ENCODE measurements at places on chromosomes 7 and 10.

- DNase-seq = no peak
Observed at GRCh38 chr10:60524541-60524940, 134.9 kb upstream of the ANK3 start.

DNA sequence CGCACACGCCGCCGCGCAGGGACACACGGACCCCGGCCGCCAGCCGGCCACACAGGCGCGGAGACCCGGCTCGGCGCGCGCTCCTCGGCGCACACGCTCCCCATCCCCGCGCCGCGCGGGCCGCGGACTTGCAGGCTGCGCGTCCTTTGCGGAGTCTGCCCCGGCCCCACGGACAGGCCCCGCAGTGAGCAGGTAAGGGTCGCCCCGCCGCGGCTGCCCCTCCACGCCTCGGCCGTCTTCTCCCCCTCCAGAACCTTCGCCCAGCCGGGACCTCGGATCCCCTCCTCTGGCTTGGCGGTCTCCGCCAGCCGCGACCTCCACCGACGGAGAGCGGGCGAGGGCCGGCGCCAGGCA, 356 bp downstream of the ADCYAP1R1 start:
- no peak for DNase-seq

DNA sequence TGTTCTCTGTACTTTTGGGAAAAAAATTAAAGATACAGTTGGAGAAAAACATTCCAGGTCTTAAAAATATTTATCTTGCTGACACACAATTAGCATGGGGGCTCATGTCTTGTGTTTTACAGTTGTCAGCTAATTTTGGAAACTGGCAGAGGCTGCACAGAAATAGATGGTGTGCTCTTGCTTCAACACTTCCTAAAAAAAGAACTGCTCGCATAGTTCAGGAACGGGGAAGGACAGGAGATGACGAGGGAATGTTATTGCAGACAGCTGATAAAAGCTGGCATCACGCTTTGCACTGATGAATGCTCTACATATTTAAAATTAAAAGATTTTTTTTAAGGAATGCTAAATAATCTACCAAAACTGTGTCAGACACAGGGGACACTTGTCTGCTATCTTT, 103.5 kb upstream of the CELF2 start:
- no peak for DNase-seq

- no peak for DNase-seq
Observed at GRCh38 chr7:82359426-82359825, 84.2 kb downstream of the CACNA2D1 start.

DNA sequence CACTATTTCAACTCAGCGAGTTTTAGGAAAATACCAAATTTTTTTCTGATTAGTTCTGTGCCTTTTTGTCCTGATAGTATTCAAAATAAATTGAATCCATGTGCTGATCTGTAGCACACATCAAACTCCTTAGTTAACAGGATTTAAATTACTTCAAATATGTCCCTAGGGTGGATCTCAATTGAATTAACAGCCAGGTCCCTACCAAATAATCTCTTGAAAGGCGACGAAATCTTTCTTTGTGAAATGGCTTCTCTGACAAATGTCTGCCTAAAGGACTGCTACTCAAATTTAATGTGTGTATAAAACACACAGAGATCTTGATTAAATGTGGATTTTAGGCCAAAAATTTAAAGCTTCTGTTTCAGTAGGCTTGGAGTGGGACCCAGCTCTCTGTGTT, 989.6 kb upstream of the KCND2 start:
- no peak for DNase-seq

DNA sequence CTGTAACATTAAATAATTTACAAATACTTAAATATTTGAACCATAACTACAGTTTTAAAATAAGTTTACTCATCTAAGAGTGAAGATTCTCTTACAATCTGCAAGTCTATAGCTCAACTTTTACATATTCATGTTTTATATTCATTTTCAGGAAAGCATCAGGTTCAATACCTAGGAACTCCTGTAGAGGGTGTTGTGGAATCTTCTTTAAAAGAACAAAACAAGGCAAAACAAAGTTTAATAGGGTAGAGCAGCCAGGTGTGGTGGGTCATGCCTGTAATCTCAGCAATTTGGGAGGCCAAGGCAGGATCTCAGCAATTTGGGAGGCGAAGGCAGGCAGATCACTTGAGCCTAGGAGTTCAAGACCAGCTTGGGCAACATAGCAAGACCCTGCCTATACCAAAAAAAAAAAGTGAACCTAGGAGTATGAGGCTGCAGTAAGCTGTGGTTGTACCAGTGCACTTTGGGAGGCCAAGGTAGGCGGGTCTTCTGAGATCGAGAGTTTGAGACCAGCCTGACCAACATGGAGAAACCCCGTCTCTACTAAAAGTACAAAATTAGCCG, 45.1 kb downstream of the ST8SIA6 start:
- DNase-seq = no peak

Measured in stimulated activated CD4-positive, alpha-beta T cell treated with anti-CD3 and anti-CD28 coated beads, Interleukin-12 subunit alpha, Interleukin-12 subunit beta, amount 100 ng/mL, for 4 hours (primary cell).